ENCODE measurements at places on chromosomes 5 and 9. TPM values are rescaled to one million over a fixed set of nuclear protein-coding genes. Genes with fewer than 3 reads are reported as not detected.

DNA sequence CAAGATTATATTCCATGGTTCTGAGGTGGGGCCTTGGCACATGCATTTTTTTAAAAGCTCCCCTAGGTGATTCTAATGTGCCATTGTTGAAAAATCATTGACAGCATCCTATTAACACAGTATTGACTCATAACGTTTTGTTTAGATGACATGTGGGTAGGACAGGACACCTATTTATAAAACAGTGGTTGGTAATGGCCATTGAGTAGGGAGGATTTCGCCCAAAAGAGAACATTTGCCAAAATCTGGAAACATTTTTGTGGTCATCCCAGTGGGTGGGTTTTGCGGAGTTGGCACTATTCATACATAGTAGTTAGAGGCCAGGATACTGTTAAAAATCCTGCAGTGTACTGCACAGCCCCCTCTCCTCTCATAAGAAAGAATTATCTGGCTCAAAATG, 6.4 kb upstream of the CHD1 start:
- DNase-seq: no peak

DNA sequence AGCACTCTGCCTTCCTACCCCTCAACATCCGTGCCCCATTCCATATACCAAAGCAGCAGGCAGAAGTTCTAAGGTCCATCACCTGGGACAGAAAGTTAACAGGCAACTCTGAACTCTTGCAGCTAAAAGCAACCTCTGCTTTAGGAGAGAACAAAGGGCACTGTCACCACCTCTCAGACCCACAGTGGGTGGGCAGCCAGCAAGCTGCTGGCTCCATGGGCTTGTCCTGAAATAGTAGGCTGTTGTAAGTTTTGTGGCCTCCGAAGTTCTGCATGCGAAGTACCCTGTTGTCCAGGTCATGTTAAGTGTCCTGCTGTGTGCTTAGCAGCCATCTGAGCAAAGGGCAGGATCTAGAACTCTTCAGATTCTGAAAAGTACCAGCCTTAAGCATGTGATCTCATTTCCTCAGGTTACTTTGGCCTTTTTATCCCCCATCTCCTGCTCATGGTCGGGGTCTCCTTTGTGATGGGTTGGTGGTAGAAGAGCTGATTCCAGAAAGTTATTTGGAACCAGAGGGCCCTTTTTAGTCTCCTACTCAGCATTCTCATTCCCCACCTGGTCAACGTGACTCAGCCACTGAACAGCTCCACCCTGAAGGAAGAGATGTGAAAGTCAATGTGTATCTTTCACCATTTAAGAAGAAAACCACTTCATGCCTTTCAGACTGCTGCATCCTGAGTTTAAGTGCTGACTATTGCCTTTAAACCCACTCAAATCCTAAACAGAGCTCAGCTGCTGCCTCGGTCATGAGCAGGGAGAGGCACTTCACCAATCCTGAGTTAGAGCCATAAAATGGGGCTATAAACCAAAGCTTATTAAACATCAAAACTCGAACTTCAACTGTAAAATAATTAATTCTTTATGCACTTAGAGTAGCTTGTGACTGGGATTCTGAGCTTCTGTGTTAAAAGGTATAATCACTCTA, 121.4 kb downstream of the DPYSL3 start:
- DNase-seq: no peak

DNA sequence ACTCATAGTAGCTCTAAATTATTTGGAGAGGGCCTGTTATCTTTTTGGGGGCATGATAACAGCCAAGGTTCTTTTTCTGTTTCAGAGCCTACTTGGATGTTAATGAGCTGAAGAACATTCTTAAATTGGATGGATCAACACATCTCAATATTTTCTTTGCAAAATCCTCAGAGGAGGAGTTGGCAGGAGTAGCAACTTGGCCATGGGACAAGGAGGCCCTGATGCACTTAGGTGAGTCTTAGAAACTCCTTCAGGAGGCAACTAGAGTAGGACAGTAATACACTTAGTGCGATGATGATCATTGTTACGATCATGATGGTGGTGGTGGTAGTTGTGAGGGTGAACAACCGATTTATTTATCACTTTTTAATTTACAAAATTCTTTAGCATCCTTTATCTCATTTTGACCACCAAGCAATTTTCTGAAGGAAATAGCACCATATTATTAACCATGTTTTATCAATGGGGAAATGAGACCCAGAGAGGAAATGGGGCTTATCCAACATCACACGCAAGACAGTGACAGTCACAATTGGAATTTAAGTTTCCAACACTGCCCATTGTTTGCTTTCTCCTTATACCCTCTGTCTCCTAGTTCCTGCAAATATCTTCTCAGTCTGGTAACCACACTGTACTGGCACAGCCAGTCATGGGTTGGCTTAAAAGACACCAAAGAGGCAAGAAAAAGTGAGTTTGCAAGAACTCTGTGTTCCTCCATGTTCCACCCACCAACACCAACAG, 54.0 kb downstream of the PAPPA start:
- DNase-seq: no peak

- DNase-seq: no peak
Observed at GRCh38 chr5:178145965-178146820, 7.5 kb downstream of the NHP2 start.

- no peak for DNase-seq
Observed at GRCh38 chr5:75324791-75325190, 12.2 kb upstream of the HMGCR start.

DNA sequence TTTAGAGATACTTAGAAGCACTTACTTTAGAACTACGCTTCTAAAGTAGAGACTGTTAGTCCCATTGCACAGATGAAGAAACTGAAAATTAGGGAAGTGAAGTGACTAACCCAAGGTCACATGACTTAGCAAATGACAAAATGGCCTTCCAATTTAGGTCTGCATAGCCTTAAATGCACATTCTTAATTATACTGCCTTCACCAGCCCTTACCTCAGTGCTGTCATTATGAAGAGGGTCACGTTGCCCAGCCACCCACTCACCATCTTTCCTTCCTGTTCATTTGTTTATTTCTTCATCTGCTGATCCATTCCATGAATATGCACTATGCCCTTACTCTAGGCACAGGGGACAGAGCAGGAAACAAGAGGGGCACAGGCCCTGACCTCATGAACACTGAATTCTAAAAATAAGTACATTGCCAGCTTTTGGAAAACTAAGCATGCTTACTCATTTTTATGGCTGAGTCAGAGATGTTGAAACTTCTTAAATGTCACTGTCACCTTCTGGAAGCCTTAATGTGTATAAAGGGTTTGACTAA, 8.6 kb downstream of the HAVCR2 start:
- DNase-seq: no peak

GRCh38 chr5:164553851-164554250, 1048.4 kb downstream of the MAT2B start:
- DNase-seq: no peak

- DNase-seq: no peak
Observed at GRCh38 chr9:20906326-20906725, 125.1 kb downstream of the HACD4 start.

DNA sequence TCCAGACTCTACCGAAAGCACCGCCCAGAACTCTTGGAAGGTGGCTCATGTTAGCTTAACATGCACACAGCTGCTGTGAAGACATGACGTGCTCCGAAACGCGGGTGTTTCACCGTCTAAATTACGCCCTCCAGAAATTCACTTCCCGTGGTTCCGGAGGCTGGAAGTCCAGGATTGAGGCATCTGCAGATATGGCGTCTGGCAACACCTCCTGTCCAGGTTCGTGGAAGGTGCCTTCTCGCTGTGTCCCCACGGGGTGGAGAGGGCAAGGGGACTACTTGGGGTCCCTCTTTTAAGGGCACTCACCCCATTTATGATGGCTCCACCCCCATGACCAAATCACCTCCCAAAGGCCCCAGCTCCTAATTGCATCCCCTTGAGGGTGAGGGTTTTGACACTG, 348.0 kb upstream of the IRX2 start:
- DNase-seq: no peak

GRCh38 chr9:91101611-91102168, 260.0 kb downstream of the AUH start:
- no peak for DNase-seq

DNA sequence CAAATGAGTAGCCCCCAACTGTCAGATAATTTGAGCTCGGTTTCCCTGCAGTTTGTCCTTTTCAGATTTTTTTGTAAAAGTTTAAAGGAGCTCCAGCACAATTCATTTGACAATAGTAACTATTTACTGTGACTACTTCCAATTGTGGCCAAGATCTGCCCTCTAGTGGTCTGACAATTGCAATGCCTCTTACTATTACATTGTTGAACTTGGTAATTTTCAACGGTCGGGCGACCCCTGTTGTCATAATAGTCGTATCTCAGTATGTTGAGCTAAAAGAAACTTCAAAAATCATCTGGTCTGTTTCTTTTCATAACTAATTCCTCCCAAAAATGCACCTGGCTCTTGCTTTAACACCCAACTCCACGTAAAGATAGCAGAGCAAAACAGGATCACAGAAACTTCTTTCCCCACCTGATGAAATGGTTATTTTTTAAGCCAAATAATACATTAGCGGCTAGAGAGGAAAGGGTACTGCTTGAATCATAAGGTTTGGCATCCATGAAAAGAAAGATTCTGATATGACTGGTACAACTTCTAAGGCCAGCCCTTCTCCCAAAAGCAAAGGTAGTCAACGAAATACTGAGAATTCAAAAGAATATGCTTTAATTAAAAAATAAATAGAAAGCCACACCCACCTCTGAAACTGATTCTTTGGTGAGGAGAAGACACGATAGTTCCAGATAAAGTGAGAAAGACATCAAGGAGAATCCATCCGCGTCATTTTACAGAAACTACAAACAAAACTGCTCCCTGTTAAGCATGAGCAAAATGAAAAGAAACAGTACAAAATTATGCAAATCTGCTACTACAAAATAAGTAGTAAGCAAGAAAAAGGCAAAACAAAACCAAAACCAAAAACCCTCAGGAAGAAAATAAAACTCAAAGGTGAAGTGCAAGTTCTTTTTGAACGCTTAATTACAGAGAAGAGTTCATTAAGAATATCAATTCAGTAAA, 76.9 kb upstream of the HTR4 start:
- DNase-seq: no peak

DNA sequence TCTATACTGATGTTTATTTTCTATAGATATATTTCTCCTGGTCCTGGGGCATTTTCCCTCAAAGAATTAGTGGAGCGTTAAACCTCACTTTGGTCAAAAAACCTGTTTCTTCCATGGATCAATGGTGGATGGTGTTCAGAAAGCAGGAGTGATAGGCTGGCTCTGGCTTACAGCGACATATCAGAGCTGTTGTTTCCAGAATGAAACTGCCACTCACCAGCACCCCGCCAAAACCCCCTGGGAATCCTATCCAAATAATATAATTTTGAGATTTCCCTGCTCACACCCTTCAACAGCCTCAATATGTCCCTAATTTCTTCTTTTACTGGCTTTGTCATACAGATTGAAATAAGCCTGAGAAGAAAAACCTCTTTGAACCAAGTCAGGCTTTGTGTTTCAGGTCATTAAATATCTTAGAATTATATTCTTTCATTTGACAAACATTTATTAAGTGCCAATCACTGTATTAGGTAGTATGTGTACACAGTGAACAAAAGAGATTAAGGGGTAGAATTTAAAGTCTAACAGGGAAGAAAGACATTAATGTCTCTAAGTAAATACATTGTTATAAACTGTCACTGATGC, 144.5 kb upstream of the GPR151 start:
- no peak for DNase-seq

- no peak for DNase-seq
Observed at GRCh38 chr5:7856855-7857254, 5.9 kb upstream of the CFAP90 start.

GRCh38 chr9:98218562-98219363, 26.3 kb upstream of the CORO2A start:
- DNase-seq: no peak

DMRT1 gene
- not detected for total RNA-seq

CCDC69 gene
- total RNA-seq: 11.2 TPM

NOL8 gene
- total RNA-seq: 37.4 TPM

PRELID2 gene
- total RNA-seq: 15.5 TPM

PCDHA5 gene
- 2.1 TPM for total RNA-seq

ST8SIA4 gene
- total RNA-seq: 18.0 TPM

Data from type B pancreatic cell (in vitro differentiated cells).